ENCODE measurements at places on chromosomes 16 and 17. TPM values are rescaled to one million over a fixed set of nuclear protein-coding genes. Genes with fewer than 3 reads are reported as not detected.

Gene KRT40
- not detected for total RNA-seq

- no peak overlapping the region for H3K4me3 ChIP-seq
- H3K27ac ChIP-seq: no peak overlapping the region
- H3K36me3 ChIP-seq: no peaks in the 10 kb centered on the region
- no peaks in the 10 kb centered on the region for H3K4me1 ChIP-seq
- no peaks in the 10 kb centered on the region for H3K27me3 ChIP-seq
Observed at GRCh38 chr16:79725051-79725450, 124.5 kb upstream of the MAF start.

Gene HBA2
- total RNA-seq: not detected

GRCh38 chr17:78010759-78011158 is 52.3 kb downstream of the TNRC6C start:
- peak; percentile 25 for DNase-seq
- H3K27ac ChIP-seq: no peak overlapping the region
- H3K4me3 ChIP-seq: peak overlapping the region; percentile 50
- H3K4me1 ChIP-seq: peaks cover 27% of the 10 kb centered on the region
- no peaks in the 10 kb centered on the region for H3K27me3 ChIP-seq

DNA sequence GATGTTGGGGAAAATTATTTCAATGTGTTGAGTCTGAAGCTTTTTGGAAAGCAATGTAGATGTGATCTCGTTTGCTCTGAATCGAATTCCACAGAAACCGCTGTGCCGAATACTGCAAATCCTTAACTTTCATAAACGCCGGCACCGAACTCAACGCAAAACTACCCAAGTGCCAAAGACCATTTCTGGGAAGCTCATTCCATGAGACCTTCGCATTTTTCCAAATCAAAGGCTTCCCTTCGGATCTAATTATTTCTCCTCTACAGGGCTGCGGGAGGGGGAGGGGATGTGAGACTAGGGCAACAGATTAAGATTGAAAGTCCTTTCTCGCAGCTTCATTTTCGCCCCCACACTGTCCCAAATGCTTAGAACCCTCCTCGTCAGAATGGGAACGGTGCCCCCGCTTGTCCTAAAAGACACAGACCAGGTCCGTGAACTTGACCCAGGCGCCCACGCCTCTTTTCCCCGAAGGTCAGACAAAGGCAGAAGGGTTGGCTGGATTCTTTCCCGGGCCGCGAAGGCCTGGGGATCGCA is 4.0 kb downstream of the PRAC1 start:
- peaks cover 46% of the 10 kb centered on the region for H3K4me1 ChIP-seq
- no peak for DNase-seq

DNA sequence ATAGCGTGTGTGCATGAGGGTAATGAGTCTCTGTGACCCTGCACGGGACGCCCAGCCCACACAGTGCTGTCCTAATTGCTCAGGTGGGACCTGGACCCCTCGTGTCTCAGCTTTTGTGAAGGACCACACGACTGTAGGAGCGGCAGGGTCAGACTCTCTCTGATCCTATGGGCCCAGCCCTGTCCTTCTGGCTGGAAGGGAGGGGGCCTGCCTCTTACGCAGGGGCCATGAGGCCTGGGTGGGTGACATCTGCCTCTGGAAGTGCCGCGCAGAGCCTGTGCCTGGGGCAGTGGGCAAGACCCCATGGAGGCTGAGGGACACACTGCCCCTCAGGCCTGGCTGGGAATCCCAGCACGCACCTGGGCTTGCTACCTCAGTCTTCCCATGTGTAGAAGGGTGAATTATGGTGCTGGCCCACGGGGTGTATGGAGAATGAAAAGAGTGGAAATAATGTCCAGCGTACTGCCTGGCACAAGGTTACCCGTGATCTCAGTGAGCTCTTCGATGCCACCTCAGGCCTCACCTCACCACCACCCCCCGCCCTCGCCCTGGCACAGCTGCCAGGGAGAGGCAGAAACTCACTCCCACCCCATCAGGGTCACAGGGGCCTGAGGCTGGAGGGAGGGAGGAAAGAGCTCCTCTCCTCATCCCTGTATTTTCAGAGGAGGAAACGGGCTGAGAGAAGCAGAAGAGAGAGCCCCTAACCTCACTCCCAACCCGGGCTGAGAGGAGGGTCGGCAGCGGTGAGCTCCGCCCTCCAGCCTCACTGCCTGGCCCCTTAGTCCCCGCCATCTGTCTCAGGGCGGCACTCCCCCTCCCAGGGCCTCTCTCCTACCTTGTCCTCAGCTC is 27.1 kb upstream of the DBNDD1 start:
- H3K4me1 ChIP-seq: peaks cover 9% of the 10 kb centered on the region
- H3K27ac ChIP-seq: no peak overlapping the region
- peaks cover 2% of the 10 kb centered on the region for H3K36me3 ChIP-seq
- H3K27me3 ChIP-seq: peaks cover 14% of the 10 kb centered on the region
- peak overlapping the region; percentile 43 for H3K4me3 ChIP-seq

- H3K4me1 ChIP-seq: no peaks in the 10 kb centered on the region
- no peak overlapping the region for H3K4me3 ChIP-seq
- H3K27ac ChIP-seq: no peak overlapping the region
- H3K36me3 ChIP-seq: no peaks in the 10 kb centered on the region
Observed at GRCh38 chr16:86079255-86079885, 180.4 kb downstream of the IRF8 start.

Gene C17orf100
- 1.8 TPM for total RNA-seq

- H3K36me3 ChIP-seq: peaks cover 4% of the 10 kb centered on the region
- H3K4me1 ChIP-seq: no peaks in the 10 kb centered on the region
- no peaks in the 10 kb centered on the region for H3K27me3 ChIP-seq
- no peak overlapping the region for H3K27ac ChIP-seq
- DNase-seq: no peak
Observed at GRCh38 chr16:64615630-64616280, 506.1 kb downstream of the CDH11 start.

GRCh38 chr17:39114723-39115122 is 36.7 kb downstream of the PLXDC1 start:
- no peak overlapping the region for H3K27ac ChIP-seq
- DNase-seq: no peak
- peaks cover 6% of the 10 kb centered on the region for H3K4me1 ChIP-seq
- no peak overlapping the region for H3K4me3 ChIP-seq
- H3K36me3 ChIP-seq: no peaks in the 10 kb centered on the region
- no peaks in the 10 kb centered on the region for H3K27me3 ChIP-seq

DNA sequence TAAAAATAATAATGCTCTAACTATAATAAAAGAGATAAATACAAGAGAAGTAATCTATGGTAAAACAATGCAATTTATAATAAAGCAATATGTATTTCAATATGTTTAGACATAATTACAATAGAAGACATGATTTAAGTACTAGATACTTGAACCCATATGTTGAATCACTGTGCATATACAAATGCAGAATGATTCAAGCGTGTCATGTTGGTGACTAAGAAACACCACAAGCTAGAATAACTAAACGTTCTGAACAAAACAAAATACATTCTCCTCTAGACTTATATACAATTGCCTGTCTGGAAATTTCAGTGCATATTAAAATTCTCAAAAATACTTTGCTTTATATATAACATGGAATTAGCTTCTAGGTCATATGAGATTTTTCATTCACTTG is 11.2 kb downstream of the TADA2A start:
- no peak for DNase-seq
- no peaks in the 10 kb centered on the region for H3K27me3 ChIP-seq
- no peak overlapping the region for H3K4me3 ChIP-seq
- H3K27ac ChIP-seq: no peak overlapping the region
- peaks cover 8% of the 10 kb centered on the region for H3K36me3 ChIP-seq

Gene SLC2A4
- total RNA-seq: 0.07 TPM

GRCh38 chr16:81515281-81515680 is 70.7 kb downstream of the CMIP start:
- no peak overlapping the region for H3K27ac ChIP-seq
- no peaks in the 10 kb centered on the region for H3K36me3 ChIP-seq

DNA sequence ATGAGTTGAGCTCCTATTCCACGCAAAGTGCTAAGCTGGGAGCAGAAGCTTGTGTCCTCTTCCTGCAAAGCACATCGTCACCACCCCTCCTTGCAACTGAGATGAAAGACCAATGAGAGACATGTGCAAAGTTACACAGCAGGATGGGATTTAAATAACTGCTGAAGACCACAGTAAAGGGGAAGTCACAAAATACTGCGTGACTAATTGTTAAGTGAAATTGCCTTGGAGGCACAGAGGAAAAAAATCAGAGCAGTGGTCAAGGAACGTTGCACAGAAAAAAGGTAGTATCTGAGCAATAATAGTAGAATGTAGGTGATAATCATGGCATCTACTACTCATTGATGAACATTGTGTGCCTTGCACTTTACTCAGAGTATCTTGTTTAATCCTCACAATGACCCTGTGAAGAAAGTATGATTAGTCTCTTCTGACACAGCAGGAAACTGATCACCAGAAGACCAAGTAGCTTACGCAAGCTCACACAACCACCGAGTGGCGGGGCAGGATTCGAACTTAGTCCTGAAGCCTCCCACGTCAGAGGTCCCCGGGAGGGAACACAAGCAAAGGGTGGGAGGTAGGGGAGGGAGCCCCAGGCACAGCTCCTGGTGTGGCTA is 15.4 kb upstream of the MYO18A start:
- H3K27me3 ChIP-seq: peaks cover 18% of the 10 kb centered on the region
- no peak for DNase-seq
- no peak overlapping the region for H3K4me3 ChIP-seq
- H3K36me3 ChIP-seq: no peaks in the 10 kb centered on the region

Data from activated T-cell treated with anti-CD3 and anti-CD28 coated beads, Interleukin-2, amount 50 U/mL, for 72 hours (primary cell).